ENCODE measurements at places on chromosomes 6 and 20.

DNA sequence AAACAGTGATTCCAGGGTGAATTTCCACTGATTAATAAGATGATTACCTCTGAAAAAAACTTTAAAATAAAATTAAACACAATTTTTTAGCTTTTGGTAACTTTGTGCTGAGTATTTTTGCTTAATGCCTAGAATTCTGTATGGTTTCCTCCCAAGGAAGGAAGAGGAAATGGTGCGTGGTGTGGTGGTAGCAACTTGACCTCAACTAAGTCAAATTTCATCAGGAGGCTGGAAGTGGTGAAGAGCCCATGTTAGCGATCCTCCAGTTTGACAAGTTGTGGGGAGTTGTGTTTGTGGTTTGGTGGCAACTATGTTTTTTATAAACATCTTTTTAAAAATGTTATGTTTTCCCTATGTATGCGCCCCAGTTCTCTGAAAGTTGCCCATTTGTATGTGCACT lies 5.0 kb upstream of the RTF2 start:
- DNase-seq = no peak

DNA sequence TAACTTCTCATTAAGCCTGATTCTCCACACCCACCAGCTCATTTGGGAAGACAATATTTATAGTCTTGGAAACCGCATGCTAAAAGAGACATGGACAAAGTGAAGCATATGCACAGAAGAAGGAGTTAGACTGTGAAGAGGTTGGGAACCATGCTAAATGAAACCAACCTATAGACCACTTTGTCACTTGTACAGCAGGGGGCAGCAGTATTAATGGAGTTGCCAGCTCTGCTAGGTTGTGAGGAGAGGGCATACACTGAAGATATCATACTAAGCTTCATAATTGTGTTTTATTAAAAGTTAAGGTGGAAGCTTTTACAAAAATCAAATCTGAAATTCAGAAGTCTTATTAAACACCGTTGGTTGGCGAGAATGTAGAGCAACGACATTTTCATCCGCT lies 38.3 kb upstream of the HMGCLL1 start:
- peak; percentile 36 for DNase-seq

DNA sequence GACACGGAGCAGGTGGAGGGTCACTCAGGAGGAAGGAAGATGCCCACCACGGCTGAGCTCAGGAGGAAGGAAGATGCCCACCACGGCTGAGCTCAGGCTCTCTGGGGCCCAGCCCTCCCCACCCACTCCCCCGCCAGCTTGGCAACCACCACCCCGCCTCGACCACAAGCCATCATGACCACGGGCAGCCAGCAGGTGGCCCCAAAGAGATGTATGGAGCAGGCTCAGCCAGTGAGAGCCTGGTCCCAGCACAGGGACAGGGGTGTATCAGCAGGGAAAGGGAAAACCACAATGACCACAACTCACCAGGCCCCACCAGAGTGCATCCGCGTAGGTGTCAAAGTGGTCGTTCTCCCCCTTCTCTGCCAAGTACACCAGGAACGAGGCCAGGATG lies 30.4 kb downstream of the KCNQ2 start:
- no peak for DNase-seq

DNA sequence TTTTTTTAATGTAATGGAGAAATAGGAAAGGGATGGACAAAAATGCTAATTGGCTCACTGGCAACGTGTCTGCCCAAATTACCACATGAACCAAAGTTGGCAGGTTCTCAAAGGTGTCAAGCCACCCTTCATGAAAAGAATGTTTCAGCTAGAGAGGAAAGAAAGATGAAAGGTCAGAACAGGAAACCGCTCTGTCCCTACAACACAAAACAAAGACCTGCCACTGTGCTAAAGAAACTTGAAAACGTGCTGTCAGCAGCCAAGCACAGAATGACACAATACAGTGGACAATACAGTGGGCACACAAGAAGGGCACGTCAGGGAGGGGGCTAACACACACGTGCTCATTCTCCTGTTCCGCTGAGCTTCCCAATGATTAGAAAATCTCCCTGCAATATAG lies 4.9 kb downstream of the PREP start:
- DNase-seq = no peak

- DNase-seq = no peak
Observed at GRCh38 chr6:161261325-161261724, 12.5 kb downstream of the AGPAT4 start.

DNA sequence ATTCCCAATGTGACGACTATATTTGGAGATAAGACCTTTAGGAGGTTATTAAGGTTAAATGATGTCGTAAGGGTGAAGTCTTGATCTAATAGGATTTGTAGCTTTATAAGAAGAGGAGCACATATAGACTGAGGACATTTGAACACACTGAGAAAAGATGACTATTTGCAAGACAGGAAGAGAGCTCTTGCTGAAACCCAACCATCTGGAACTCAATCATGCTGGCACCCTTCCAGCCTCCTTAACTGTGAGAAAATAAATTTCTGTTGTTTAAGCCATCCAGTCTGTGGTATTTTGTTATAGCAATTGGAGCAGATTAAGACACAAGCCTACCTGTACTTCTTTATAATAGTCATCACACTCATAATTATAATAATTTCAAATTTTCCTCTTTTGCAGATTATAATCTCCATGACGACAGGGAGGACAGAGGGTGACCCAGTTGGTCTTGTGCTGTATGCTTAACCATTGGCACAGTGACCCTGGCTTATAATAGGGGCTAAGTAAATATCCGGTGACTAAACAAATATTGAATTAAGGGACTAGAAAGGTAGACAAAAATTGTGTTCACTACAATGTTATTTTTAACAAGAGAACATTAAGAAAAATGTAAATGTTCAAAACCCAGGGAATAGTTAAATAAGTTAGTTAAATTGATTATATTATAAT lies 206.4 kb upstream of the HDDC2 start:
- peak; percentile 52 for DNase-seq

GRCh38 chr6:44554861-44555260 lies 167.4 kb downstream of the CDC5L start:
- no peak for DNase-seq

GRCh38 chr6:72758901-72759300 lies 137.0 kb downstream of the KCNQ5 start:
- no peak for DNase-seq

- DNase-seq = no peak
Observed at GRCh38 chr6:88813045-88813444, 150.4 kb downstream of the RNGTT start.

DNA sequence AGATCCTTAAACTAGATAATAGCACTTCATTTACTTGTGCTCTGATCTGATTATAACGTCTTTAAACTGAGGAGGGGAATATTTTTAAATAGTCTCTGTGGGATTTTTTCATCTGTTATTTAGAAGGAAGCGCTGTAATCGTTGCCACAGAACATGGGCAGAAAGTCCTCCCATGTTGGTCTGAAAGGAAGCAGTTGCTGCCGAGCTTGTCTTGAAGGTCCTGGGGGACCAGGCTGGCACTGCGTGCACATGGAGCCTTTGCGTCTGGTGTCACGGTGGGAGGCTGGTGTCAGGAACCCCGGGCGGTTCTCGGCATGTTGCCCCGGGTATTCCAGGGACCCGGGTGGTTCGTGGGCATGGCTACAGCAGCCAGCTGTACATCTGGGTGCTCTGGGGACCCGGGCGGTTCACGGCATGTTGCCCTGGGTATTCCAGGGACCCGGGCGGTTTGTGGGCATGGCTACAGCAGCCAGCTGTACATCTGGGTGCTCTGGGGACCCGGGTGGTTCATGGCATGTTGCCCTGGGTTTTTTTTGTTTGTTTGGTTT lies 11.5 kb downstream of the TPD52L2 start:
- DNase-seq = no peak

- no peak for DNase-seq
Observed at GRCh38 chr6:52243282-52243893, 912 bp downstream of the IL17F start.

DNA sequence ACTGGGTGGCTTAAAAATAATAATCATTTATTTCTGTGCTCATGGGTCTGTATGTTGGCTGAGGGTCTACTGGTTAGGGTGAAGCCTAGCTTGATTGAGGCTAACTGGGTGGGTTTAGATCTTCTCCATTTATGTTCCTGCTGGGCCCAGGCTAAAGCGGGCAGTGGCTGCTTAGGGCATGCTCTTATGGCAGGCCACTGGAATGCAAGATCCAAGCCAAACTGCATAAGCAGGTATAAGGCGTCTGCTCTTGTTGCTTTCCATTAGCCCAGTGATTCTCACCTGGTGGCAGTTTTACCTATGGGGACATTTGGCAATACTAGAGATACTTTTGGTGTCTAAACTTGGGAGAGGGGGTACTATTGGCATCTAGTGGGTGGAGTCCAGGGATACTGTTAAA lies 44.5 kb downstream of the QKI start:
- DNase-seq = no peak

All from mesenchymal stem cell (in vitro differentiated cells and primary cell).